Central memory CD8-positive, alpha-beta T cell (primary cell): ENCODE measurements at places on chromosomes 7 and 10.

GRCh38 chr10:124657806-124658205 is 86.4 kb downstream of the FAM53B start:
- peak; percentile 51 for DNase-seq
- H3K27ac ChIP-seq = peak overlapping the region; percentile 95
- peaks cover 87% of the 10 kb centered on the region for H3K4me1 ChIP-seq
- H3K4me3 ChIP-seq = peak overlapping the region; percentile 76
- H3K36me3 ChIP-seq = peaks cover 31% of the 10 kb centered on the region
- no peaks in the 10 kb centered on the region for H3K27me3 ChIP-seq

DNA sequence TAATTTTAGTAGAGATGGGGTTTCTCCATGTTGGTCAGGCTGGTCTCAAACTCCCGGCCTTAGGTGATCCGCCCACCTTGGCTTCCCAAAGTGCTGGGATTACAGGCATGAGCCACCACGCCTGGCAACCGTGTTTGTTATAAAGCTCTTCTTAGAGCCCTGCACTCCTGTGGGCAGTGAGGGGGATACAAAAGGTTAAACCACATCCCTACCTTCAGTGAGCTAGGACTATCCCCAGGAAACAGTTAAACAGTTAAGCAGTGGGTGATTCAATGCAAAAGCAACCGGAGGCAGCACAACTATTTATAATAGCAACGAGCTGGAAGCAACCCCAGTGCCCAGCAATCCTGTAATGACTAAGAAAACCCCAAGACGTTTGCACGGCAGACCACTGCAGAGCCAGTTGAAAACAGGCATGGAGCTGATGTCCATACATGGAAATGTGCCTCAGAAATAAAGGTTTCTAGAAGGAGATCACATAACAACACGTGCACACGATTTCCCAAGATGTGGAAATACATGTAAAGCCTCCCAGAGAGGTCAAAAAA is 107.2 kb upstream of the LYZL2 start:
- no peaks in the 10 kb centered on the region for H3K4me1 ChIP-seq
- DNase-seq = no peak
- H3K27me3 ChIP-seq = peaks cover 7% of the 10 kb centered on the region
- H3K4me3 ChIP-seq = no peak overlapping the region

DNA sequence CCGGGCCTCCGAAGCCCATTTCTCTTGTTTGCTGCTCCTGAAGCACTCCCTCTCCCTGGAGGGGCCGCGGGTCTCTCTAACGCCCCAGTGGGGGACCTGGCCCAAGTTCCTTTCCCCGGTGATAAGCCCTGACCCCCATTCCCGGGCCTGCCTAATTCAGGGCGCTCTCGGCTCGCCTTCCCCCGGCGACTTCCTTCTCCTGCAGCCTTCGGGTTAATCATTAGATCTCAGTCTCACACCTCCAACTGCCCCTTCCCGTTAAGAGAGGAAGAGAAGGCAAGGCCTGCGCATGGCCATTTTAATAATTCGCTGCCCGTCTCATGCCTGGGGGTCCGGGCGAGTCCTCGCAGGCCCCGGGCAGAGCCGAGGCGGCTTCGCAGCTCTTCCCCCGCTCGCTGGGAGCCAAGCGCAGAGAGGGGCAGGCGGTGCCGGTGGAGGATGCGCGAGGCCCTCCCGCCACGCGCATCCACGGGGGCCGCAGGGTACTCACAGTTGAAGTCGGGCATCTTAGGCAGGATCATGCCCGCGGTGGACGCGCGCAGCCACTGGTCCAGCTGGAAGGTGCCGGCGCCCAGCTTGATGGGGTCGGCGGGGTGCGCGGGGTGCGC is 1.2 kb downstream of the MNX1 start:
- peaks cover 6% of the 10 kb centered on the region for H3K36me3 ChIP-seq
- H3K4me3 ChIP-seq = peak overlapping the region; percentile 64
- no peak for DNase-seq
- peaks cover 22% of the 10 kb centered on the region for H3K4me1 ChIP-seq
- H3K27me3 ChIP-seq = peaks cover 81% of the 10 kb centered on the region

DNA sequence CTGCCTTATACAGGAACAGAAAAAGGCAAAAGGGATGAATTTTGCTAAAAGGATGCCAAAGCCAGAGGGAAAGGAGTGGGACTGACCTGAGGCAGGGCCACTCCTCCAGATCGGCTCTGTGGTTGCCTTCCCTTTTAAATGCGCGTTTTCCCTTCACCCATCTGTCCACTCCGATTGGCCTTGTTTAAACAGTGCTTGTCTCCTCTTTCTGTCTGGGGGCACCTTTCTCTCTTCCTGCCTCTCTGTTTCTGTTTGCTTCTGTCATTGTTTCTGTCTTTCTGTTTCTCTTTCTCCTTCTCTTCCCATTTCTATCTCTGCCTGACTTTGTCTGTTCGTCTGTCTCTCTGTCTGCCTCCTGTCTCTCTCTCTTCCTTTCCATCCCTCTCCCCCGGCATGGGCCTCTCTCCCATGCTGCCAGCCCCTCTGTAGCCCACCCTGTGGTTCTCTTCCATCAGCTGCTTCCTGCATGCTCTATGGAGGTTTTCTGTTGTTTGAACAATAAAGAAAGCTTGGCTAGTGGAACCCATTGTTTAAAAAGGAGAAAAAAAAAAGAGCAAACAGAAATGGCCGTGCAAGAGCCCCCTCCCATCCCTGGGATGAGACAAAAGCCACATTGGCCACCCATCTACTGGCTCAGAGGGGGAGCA is 29.5 kb upstream of the HSPB1 start:
- H3K27me3 ChIP-seq = peaks cover 48% of the 10 kb centered on the region
- H3K4me1 ChIP-seq = no peaks in the 10 kb centered on the region
- H3K36me3 ChIP-seq = no peaks in the 10 kb centered on the region
- H3K27ac ChIP-seq = no peak overlapping the region
- DNase-seq = no peak

DNA sequence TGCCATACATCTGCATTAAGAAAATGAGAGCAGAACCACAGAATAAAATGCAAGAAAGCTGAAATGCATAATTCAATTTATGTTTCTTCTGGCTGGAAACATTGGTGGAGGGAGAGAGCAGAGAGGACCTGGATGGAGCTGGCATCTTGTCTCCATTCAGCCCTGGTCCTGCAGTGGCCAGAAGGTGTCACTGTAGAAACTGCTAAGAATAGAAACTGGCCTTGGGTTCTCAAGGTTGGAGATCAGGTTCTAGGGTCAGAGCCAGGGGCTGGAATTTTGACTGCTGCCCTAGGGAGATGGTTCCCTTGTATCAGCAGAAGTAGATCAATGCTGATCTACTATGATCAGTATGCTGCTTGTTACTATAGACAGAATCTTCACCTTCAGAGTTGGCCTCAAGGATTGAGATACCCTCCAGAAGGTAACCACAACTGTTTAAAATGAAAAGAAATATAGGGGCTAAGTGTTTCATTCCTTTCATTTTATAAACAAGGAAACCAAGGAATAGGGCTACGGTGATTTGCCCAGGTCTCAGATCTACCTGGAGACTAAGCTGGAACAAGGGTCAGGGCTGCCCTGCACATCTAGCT is 13.1 kb downstream of the TAS2R41 start:
- H3K4me3 ChIP-seq = no peak overlapping the region
- peaks cover 6% of the 10 kb centered on the region for H3K36me3 ChIP-seq
- no peak for DNase-seq
- no peaks in the 10 kb centered on the region for H3K27me3 ChIP-seq

DNA sequence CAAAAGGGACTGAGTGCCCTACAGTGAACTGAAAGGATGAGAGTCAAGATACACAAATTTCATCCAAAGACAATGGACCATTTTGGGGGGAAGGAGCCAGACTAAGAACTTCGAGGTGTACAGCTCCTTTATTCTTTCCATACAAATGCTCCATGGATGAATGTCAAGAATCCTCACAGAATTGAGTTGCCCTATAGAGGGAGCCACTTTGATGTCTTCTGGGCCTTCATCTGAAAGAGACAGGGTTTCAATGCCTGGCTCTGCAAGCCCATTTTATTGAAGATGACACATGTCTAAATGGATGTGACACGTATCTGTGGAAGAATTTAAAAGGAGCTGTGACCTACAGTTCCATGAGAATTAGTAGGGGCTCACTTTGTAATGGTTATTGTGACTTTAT is 32.0 kb upstream of the NRG3 start:
- no peaks in the 10 kb centered on the region for H3K4me1 ChIP-seq
- H3K27me3 ChIP-seq = no peaks in the 10 kb centered on the region
- H3K27ac ChIP-seq = no peak overlapping the region
- DNase-seq = no peak

- H3K4me3 ChIP-seq = no peak overlapping the region
- H3K27ac ChIP-seq = no peak overlapping the region
- no peak for DNase-seq
- no peaks in the 10 kb centered on the region for H3K4me1 ChIP-seq
- H3K36me3 ChIP-seq = no peaks in the 10 kb centered on the region
Measured at GRCh38 chr7:38671911-38672905, 41.0 kb upstream of the AMPH start.

DNA sequence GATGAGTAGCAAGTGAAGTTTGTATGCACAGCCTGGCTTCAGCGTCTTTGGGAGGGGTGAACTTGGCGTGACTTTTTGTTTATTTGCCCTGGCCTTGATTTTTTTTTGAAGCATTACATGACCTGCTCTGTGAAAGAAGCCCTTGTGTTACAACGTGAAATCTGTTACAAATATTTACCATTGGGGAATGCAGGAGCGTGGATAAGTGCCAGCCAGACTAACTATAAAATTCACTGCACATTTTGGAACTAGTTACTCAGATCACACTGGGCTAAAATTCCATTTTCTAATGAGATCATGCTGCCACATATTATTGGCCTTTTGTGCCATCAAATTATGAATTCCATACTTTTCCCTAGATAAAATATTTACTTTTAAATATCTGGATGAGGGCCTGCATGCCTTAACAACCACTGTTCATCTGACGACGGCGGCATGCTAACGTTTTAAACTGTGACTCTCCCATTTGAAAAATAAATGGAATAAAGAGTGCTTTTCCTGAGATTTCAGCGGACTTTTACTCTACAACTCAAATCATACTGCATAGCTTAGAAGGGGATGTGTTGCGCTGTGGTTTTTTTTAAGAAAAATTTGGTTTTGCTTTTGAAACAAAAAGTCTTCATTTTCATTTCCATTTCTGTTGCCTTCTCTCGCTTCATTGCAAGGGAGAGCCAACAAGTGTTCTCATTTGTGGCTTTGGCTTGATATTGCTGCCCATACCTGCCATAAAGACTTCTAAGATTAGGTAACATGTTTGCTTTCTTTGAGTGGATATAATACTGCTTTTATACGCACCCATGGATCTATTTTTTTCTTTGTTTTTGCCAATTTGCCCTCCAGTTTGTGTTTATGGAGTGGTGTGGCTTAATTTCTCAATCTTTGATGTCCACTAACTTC is 352.2 kb downstream of the TFEC start:
- DNase-seq = no peak
- no peak overlapping the region for H3K4me3 ChIP-seq
- H3K27ac ChIP-seq = no peak overlapping the region

DNA sequence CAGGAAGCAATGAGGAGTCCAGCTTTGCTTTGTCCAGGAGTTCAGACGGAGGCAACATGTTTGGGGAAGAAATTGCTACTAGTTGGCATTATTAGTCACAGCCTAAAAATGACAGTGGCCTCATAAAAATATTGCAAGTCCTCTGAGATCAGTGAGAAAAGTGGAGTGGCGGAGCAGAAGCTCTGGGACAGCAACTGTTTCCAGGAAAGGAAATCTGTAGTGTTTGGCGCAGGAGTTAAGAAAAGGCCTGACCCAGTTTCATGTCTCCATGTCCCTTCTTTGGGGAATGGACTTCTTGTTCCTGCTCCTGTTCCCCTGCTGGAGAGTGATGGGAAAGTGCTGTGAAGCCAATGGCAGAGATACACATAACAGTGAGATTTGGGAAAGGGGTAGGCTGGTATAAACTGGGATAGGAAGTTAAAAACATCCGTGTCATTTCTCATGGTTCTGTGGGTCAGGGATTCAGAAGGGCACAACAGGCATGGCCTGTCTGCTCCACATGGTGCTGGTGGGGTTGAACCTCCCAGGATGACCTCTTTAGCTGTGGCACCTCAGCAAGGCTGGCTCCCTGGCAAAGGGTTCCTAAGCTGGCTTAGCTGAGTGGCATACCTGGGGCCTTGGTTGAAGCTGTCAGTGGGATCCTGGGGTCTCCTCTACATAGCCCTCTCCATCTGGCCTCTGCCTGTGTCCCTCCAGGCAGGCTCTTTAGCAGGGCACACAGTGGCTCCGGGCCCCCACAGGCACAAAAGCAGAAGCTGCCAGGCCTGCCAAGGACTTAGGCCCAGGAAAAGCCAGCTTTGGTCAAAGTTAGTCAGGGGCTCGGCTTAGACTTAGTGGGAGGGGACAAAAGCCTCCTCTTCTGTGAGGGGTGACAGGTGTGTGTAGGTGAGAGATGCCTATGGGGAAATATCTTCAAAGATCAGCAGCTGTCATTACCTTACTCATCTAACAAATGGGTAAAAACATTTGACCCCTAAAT is 77.7 kb downstream of the WDFY4 start:
- H3K4me1 ChIP-seq = no peaks in the 10 kb centered on the region
- H3K27ac ChIP-seq = no peak overlapping the region
- peaks cover 48% of the 10 kb centered on the region for H3K27me3 ChIP-seq

GRCh38 chr7:20298486-20298901 is 32.2 kb upstream of the ITGB8 start:
- H3K27me3 ChIP-seq = no peaks in the 10 kb centered on the region
- no peaks in the 10 kb centered on the region for H3K36me3 ChIP-seq

GRCh38 chr7:135970682-135971365 is 6.3 kb downstream of the MTPN start:
- peaks cover 17% of the 10 kb centered on the region for H3K36me3 ChIP-seq
- H3K27me3 ChIP-seq = no peaks in the 10 kb centered on the region
- H3K4me1 ChIP-seq = peaks cover 77% of the 10 kb centered on the region

GRCh38 chr7:17009007-17009719 is 127.4 kb upstream of the AGR3 start:
- H3K4me3 ChIP-seq = no peak overlapping the region
- peaks cover 7% of the 10 kb centered on the region for H3K4me1 ChIP-seq
- H3K27me3 ChIP-seq = no peaks in the 10 kb centered on the region
- DNase-seq = no peak

- no peaks in the 10 kb centered on the region for H3K27me3 ChIP-seq
- H3K27ac ChIP-seq = no peak overlapping the region
- no peak for DNase-seq
- no peak overlapping the region for H3K4me3 ChIP-seq
- H3K36me3 ChIP-seq = no peaks in the 10 kb centered on the region
- no peaks in the 10 kb centered on the region for H3K4me1 ChIP-seq
Measured at GRCh38 chr7:118580743-118581382, 356.4 kb downstream of the ANKRD7 start.

- no peaks in the 10 kb centered on the region for H3K4me1 ChIP-seq
- no peak overlapping the region for H3K27ac ChIP-seq
- H3K27me3 ChIP-seq = no peaks in the 10 kb centered on the region
- DNase-seq = no peak
- H3K36me3 ChIP-seq = no peaks in the 10 kb centered on the region
Measured at GRCh38 chr7:91431601-91432000, 167.4 kb downstream of the FZD1 start.
